ENCODE measurements at places on chromosomes 12 and 14. TPM values are rescaled to one million over a fixed set of nuclear protein-coding genes. Genes with fewer than 3 reads are reported as not detected.
A peak's percentile ranks its signal among the peaks of the same experiment; 100 is the strongest.

PARPBP gene
- total RNA-seq, result 22.9 TPM

- no peak for DNase-seq
- no peaks in the 10 kb centered on the region for H3K4me1 ChIP-seq
- no peaks in the 10 kb centered on the region for H3K36me3 ChIP-seq
- H3K27ac ChIP-seq, result no peak overlapping the region
- no peaks in the 10 kb centered on the region for H3K27me3 ChIP-seq
Observed at GRCh38 chr14:42994051-42994736, 1387.5 kb downstream of the LRFN5 start.

GRCh38 chr14:20662968-20663732, 21.2 kb upstream of the RNASE4 start:
- peak overlapping the region; percentile 21 for H3K27ac ChIP-seq
- peaks cover 35% of the 10 kb centered on the region for H3K4me1 ChIP-seq
- H3K27me3 ChIP-seq, result peaks cover 17% of the 10 kb centered on the region
- DNase-seq, result peak; percentile 93

DNA sequence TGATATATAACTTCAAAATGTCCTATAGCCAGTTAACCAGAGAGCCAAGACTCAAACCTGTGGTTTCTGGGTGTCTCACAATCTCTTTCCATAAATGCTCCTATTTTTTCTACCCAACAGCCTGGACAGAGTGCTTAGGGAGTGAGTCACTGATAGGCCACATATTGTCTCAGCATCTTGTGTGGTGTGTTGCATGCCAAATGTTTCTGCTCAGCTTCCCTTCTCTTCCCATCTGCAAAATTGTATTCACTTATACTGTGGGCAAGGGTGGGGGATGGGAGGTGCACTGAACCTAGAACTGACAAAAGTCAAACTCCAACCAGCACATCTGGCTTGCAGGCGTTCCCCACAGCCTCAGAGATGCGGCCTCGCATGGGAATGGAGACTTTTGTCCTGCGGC, 123.3 kb downstream of the KCNA5 start:
- H3K36me3 ChIP-seq, result no peaks in the 10 kb centered on the region
- no peaks in the 10 kb centered on the region for H3K4me1 ChIP-seq
- peaks cover 2% of the 10 kb centered on the region for H3K27me3 ChIP-seq
- DNase-seq, result no peak
- no peak overlapping the region for H3K27ac ChIP-seq
